ENCODE measurements at places on chromosomes 16 and 17.

DNA sequence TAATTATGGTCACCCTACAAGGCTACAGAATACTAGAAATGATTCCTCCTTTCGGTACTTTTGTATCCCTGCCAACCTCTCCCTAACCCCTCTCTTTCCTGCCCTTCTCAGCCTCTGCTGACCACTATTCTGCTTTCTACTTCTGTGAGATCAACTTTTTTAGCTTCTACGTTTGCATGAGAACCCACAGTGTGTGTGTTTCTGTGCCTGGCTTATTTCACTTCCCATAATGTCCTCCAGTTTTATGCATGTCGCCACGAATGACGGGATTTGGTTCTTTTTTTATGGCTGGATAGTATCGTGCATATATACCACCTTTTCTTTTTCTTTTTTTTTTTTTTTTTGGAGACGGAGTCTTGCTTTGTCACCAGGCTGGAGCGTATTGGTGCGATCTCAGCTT lies 92.1 kb downstream of the RAP1GAP2 start:
- DNase-seq, result no peak

DNA sequence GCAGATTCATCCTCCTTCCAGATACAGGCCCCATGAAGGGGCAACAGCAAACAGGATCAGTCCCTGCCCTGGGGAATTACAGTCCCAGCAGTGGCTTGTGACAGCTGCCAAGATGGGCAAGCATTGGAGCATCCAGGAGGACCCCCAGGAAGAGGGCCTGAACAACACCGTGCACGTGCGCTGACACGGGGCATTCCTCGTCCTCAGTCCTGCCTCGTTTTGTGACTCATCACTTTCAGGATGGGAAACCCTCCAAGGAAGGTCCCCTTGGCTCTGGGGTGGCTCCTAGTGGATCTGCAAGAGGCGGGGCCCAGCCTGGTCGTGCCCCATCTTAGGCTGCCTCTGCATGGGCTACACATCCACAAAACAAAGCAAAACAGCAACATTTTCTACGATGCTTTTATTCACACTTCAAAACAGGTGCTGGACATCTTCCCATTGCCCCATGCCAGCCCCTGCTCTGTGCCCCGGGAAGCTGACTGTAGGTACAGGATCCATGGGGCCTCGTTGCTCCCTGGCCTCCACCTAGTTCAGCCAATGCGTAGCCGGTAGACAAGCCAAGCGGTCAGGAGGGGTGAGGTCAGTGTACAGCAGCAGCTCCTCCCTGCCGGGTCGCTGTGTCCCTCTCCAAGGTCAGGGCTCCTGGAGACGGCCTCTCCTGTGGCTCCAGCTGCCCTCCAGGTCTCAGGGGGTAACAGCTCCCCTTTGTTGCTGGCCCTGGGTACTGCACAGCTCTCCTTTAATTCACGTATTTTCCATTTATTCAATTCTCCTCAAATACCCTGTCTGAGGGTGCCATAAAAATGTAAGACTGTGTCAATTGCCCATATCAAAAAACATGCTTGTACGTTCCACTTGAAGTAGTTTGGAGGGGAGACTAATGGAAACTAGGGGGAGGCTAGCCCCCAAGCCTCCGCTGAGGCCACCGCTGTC lies 32.2 kb downstream of the ACTG1 start:
- no peak for DNase-seq

- DNase-seq, result no peak
These were observed 1.0 kb downstream of the GSDMA start for GRCh38 chr17:39963829-39964228.

DNA sequence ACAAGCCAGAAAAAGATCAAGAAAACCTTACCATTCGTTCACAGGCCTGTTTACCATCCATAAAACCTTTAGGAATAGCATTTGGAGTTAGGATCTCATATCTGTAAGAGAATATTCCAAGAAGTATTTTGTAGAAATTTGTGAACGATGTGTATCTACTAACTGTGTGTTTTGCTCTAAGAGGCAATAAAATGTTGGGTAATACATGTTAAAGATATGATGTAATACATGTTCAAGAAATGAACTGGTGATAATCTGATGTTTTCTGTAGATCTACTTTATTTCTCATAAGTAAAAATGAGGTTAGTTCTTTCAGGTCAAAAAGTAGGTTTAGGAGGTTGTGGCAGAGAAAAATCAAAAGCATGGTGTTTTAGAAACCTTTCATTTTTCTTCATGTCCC lies 83.2 kb downstream of the NDEL1 start:
- DNase-seq, result no peak

- no peak for DNase-seq
These were observed 36.4 kb upstream of the CD300E start for GRCh38 chr17:74659889-74660288.

GRCh38 chr16:23148513-23149266 lies 562 bp downstream of the USP31 start:
- DNase-seq, result no peak

GRCh38 chr17:41190328-41190727 lies 641 bp downstream of the KRTAP9-1 start:
- no peak for DNase-seq

DNA sequence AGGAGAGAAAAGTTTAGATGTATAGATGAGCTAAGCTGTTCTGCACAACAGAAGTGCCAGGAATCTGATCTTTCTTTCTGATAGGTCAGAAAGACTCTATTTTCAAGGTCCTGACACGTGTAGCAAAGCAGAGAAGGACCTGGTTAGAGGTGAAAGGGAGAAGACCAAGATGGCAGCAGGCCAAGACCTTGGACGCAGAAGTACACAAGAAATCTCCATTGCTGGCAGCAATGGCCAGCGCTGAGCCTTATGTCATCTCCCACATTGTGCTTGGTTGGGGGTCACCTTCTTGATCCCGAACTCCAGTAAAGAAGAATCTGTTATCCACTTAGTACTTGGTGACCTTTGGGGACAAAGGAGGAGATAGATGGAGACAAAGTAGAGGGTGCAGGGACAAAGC lies 41.8 kb upstream of the AKAP1 start:
- DNase-seq, result no peak

- DNase-seq, result no peak
These were observed 74.7 kb downstream of the RPA1 start for GRCh38 chr17:1904273-1905182.

DNA sequence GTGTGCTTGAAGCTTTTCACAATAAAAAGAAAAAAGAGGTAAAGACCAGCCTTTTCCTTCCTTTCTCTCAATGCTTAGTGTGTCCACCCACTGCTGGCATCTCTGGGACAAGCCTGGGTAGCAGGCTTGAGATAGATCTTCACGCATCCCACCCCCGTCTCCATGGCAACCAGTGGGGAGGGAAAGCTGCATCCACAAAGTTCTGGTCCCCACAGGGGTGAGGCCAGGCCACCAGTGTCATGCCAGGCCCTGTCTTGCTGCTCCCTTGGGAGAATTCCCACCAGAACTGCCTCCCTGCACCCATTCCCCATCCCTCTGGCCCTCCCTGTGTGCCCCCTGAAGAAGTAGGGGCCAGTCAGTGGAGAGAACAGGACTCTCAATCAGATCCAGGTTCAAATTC lies 259.9 kb downstream of the MRTFB start:
- DNase-seq, result no peak

DNA sequence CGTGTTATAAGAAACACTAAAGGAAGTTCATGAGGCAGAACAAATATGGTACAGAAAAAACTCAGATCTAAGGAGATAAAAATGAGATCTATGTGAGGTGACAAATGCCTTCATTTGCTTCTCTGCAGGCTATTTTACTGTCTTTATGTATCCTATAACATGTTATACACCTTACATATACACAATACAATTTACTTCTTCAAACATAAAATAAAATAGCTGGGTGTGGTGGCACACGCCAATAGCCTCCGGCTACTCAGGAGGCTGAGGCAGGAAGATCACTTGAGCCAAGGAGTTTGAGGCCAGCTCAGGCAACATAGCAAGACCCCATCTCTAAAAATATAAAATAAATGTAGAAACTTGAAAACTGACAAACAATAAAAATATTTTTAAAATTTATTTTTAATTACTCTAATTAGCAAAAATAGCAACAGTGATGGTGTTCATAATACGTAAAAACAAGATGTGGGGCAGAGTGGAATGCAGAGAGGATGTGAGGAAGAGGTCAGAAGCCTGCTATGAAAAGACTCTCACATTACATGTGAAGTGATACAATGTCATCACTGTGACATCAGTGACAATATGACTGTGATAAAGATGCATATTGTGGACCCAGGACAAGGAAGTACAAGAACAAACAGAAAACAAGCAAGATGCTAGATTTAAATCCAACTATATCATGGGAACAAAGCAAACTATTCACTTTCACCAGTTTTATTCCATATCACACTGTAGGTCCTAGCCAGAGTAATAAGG lies 31.0 kb downstream of the VPS53 start:
- no peak for DNase-seq

DNA sequence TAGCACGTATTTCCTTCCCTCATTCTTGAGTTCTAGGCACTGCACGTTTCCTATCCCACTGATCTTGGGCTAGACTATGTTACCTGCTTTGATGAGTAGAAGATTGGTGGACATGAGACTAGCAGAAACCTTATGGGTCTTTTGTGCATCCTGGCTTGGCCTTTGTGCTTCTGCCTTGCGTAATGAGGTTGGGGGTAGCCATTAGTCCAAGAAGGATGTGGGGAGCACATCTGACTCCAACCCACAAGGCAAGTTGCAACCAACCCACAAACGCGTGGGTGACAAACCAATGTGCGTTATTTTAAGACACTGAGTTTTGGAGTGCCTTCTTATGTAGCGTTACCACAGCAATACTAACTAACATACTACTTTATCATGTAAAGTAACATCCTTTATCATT lies 180.4 kb upstream of the IRX5 start:
- DNase-seq, result no peak

GRCh38 chr17:5283571-5284315 lies 1.7 kb downstream of the RABEP1 start:
- DNase-seq, result no peak

- DNase-seq, result no peak
These were observed 110.2 kb upstream of the CPHXL start for GRCh38 chr16:75836347-75837010.

GRCh38 chr16:12480286-12480685 lies 323.4 kb downstream of the CPPED1 start:
- DNase-seq, result no peak

GRCh38 chr16:85799497-85800320 lies at the start of the genes COX4I1 and EMC8:
COX4I1 (plus strand) TSS chr16:85799695; CDS start chr16:85801206, 1,511 bp downstream.
EMC8 (minus strand) TSS chr16:85799544; CDS start chr16:85799295, 249 bp downstream.
- peak; percentile 61 for DNase-seq

DNA sequence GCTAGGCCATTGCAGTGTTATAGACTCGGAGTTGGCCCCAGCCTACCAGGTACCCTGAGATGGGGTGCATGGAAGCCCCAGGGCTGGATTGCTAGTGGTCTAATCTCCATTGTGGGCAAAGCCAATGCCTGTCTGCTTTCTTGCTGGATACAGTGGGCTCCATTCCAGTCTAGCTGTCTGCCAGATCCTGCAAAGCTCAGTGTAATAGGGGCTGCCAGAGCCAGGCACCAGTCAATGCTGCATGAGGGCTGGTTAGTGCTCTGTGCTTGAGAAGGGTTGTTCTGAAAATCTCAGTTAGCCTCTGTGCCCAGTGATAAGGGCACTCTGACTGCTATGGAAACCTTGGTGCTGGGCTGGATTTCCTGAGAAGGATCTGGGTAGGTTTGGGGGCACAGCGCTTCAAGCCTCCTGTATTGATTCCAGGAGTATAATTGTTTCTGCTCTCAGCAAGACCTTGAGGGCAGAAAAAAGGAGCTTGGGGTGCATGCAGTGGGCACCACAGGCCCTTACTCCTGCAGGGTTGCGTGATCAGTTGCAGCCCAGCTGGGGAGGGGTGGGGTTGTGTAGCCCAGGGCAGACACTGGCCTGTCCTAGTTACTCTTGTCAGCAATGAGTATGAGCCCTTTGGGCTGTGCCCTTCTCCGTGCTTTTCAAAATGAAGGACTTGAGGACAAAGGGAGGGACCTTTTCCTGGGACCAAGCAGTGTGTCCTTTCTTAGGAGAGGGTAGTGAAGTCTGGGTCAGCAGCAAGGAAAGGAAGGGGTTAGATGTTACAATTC lies 19.0 kb downstream of the SMPD3 start:
- no peak for DNase-seq

- DNase-seq, result no peak
These were observed 761 bp downstream of the PDF start for GRCh38 chr16:69329369-69330285.

GRCh38 chr17:60328679-60329078 lies 63.3 kb downstream of the USP32 start:
- no peak for DNase-seq

GRCh38 chr16:11164482-11165270 lies 91.3 kb downstream of the SOCS1 start:
- no peak for DNase-seq

DNA sequence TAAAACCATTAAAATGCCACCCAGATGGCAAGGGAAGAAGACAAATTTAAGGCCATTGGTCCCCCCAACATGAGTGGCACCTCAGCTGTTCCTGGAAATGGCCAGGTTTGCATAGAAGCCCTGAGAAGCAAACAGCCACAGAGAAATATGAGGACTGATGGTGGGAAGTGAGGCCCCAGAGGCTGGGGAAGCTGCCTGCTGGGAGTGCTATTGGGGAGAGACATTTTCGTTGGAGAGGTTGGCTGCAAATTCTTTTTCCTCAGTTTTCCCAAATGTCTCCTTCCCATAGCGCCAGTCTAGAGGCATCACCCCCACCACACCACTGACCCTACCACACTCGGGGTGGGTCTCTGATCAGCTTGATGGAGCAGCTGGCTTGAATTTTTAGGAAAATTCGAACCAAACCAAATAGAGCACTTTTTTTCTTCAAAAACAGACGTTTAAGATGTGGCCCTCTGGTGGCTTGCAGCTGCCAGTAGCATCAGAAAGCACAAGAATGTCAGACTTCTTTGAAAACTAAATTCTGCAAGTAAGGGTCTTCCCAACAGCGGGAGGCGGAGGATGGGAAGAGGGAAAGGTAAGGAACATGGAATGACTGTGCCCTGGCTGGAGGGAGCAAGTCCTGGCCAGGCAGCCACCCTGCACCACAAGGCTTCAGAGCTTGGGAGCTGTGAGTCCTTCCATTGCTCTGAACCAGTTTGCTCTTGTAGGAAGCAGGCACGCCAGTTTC lies 13.2 kb upstream of the SLC12A3 start:
- DNase-seq, result no peak

GRCh38 chr16:84356591-84357116 lies 11.7 kb upstream of the ATP2C2 start:
- peak; percentile 77 for DNase-seq

DNA sequence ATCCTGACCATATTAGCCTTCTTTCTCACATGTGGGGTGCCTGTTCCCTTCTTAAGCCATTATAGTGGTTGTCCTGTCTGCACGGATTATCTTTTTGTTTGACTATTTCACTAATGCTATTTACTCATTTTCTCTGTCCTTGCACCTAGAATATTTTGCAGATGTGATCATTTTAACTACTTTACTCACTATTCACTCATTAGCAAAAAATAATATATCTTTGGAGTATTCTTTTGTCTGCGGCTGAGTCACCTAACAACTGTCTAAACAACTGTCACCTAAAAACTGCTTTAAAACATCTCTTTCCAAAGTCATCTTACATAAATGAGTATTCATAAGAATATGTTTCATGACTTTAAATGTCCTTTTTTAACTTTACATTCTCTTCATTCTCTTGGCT lies 87.4 kb downstream of the KCNJ2 start:
- DNase-seq, result no peak

GRCh38 chr16:30992931-30993816 lies 8.2 kb downstream of the HSD3B7 start:
- DNase-seq, result no peak
